ENCODE measurements at places on chromosomes 2 and 18.

GRCh38 chr2:33678436-33678835 lies 79.3 kb upstream of the FAM98A start:
- no peak for DNase-seq

DNA sequence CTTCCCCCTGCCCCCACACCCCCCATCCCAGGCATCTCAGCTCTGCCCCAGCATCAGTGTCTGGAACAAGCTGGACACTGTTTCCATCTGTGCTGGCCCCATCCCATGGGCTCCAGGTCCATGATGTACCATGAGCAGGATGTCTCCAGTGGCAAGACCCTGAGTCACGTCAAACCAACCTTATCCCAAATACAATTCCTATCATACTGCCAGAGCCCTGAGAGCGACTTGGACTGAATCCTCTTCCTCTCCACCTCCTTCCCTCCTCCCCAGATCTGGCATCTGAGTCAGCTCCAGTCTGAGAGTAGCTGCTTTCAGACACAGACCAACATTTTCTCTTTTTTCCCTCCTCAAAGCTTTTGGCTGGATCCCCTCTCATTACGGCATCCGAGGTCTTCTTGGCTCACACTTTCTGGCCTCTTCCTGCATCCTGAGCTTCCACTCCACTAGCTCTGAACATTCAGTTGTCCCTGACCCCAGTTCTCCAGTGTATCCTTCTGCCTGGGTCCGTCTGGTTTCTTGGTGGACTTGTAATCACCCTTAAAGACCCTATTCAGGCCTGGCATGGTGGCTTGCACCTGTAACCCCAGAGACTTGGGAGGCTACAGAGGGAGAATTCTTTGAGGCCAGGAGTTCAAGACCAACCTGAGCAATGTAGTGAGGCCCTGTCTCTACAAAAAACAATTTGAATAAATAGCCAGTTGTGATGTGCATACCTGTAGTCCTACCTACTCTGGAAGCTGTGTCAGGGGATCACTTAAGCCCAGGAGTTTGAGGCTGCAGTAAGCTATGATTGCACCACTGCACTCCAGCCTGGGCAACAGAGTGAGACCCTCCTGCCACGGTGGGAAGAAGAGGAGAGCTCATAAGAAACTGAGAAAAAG lies 68.3 kb downstream of the ACKR3 start:
- no peak for DNase-seq

- no peak for DNase-seq
Measured at GRCh38 chr2:84273406-84273805, 185.7 kb downstream of the SUCLG1 start.

GRCh38 chr2:2716771-2717170 lies 385.7 kb upstream of the MYT1L start:
- no peak for DNase-seq

GRCh38 chr2:145169285-145169684 lies 649.4 kb upstream of the ZEB2 start:
- no peak for DNase-seq

- DNase-seq: no peak
Measured at GRCh38 chr2:44906972-44907371, 34.5 kb upstream of the SIX3 start.

- DNase-seq: no peak
Measured at GRCh38 chr2:154532763-154533162, 165.7 kb upstream of the KCNJ3 start.

- DNase-seq: no peak
Measured at GRCh38 chr2:162591403-162592083, 247.0 kb downstream of the KCNH7 start.

DNA sequence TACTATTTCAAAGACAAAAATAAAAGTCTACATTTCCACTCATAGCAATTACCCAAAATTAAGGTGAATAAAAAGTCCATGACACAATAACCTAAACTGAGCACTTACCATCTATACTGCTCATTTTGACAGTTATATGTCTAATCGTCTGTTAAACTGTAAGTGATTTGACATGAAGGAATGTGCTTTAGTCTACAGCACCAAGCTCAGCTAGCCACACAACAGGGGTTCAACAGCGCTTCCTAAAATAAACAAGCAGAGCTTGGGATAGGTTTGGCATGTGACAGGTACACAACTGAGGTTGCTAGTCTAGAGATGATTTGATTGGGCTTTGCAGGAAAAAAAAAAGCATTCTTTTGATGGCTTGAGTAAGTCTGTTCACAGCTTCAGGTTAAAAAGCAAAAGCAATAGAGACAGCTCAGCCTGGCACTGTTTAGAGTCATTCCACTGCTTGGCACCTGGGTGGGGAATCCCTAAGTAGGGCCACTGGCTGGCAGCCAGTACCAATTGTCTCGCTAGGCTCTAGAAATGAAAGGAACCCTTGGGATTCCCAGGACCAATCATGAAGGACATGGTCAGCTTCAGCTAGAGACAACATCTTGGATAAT lies 78.6 kb downstream of the BARD1 start:
- DNase-seq: no peak
